Motor neuron (in vitro differentiated cells): ENCODE measurements at places on chromosomes 6 and 20.

DNA sequence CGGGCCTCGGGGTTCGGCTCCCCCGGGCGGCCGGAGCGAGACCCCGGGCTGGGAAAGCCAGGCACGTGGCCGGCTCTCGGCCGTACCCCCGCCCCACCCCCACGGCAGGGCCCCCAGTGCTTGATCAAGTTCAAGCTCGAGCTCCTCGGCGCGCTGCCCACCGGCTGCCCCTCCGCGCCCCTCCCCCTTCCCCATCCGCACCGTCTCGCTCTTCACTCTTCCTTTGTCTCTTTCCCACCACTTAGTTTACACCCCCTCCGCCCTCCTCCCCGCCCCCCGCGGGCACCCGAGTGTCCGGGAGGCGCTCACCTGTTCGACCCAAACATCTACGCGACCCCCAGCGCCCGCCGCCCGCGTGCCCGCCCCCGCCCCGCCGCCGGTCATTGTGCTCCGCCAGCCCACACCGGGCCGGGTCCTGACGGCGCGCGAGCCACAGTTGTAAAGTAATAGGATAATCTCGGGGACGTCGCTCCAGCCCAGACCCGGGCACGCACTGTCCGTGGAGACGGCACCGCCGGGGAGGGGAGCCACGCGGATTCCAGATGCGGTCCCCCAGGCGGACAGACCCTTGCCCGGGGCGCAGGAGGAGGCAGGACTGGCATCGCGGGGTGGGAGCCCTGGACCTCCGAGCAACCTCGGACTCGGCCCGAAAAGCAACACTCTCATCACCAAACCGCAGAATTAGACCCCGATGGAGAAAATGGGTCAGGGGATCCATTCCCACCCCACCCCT lies 100.7 kb downstream of the NOL4L start:
- ATAC-seq: peak; percentile 33

DNA sequence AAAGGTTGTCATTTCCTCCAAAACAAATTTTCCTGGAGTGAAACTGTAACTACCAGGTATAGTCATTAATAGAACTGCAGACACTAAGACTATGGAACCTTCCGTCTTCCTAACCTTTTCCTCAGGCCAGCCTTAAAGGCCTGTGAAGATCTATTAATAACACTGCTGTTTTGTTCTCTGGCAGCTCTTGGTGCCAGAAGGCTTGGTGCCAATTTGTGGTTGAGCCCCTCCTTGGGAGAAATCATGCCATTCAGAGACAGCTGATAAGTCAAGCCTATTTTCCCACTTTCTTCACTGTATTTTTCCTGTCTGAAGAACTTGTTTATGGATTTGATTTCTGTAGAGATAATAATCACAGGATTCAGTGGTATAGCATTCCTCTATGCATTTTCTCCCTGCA lies 64.8 kb downstream of the HCRTR2 start:
- ATAC-seq: no peak

DNA sequence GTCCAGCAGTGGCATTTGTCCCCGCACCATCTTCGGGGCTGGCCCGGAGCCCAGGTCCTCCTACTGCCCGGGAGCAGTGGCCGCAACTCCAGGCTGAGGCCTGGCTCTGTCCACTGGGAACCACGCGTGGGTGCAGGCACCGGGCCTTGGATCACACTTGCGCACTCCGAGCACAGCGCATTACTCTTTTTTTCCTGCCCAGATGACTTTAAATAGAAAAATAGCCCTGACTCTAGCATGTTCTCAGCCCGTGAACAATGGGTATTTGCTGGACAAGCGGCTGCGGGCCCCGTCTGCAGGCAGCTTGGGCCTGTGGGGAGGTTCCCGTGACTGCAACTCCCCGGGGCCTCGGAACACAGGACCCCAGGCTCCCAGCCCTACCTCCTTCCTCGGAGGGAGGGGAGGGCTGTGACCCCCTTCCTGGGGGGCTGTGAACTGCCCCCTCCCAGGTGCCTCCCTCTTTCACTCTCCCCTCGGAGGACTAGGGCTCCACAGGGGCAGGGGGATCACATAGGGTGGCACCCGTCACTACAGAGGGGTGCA lies 162.2 kb downstream of the TBXT start:
- ATAC-seq: peak; percentile 57

- peak; percentile 45 for ATAC-seq
These were observed 43.7 kb downstream of the FRK start for GRCh38 chr6:116016846-116017545.

DNA sequence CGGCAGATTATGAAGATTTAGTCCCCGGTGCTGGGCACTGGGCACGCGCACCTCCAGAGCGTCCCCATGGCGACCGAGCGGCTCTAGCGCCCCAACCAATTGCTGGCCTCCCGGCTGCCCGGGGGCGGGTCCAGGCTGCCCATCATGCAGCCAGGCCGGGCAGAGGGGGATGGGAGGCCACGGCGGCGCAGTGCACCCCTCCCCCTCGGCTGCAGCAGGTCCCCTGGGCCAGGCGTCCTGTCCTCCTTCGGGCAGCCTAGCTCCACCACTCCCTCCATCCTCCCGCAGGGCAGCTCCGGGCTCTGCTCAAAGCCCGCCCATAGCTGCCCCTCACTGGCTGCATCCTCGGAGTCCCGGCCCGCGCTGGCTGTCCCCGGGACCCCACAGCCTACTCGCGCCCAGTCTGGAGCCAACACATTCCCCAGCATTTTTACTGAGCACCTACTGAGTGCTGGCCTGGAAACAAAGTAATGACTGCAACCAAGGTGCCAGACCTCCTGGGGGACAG lies 99.4 kb downstream of the ASXL1 start:
- peak; percentile 95 for ATAC-seq

GRCh38 chr6:140977403-140977802 lies 1155.3 kb upstream of the GJE1 start:
- ATAC-seq: no peak

DNA sequence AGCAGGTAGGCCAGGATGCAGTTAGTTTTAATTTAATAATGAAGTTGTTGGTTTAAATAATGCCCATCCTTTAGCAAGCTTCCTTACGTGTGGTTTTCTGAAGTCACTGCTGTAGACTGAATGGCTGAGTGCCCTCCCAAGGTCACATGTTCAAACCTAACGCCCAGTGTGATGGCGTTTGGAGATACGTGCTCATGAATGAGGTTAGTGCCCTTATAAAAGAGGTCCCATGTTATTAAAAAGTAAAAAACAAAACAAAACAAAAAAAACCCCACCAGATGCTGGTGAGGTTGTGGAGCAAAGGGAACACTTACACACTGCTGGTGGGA lies 16.3 kb downstream of the LRP11 start:
- ATAC-seq: peak; percentile 29

GRCh38 chr6:44855562-44856411 lies 468.3 kb downstream of the CDC5L start:
- no peak for ATAC-seq

GRCh38 chr6:125930765-125931418 lies 25.7 kb upstream of the HINT3 start:
- peak; percentile 58 for ATAC-seq

DNA sequence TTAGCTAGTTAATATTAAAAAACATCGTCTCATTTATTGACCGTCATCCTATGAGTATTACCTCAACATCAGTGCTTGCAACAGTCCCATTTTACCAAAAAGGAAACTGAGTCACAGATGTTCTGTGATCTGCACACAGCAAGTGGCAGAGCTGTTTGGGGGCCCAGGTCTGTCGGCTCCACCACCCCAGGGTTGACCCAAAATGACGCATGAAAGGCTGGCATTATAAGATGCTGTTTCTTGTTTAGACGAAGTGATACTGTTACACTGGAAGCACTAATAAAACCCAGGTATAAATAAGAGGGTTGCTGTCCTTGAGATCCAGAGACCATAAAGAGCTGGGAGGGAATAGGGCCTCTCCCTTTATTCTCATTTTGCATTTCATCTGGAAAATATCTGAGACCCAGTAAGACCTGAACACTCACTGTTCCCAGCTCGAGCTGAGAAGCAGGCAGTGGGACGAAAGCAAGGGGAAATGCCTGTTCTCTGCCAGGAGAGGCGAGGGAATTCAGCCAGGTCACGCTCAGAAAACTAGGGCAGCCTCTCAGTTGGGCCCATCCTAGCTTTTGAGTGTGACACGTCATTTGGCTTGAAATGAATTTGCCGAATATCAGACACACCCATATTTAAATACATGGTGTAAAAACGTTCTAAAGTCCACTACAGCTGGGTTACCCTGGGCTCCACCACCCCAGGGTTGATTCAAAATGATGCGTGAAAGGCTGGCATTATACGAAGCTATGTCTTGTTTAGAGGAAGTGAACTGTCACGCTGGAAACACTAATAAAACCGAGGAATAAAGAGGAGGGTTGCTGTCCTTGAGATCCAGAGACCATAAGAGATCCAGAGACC lies 1.4 kb upstream of the MICAL1 start:
- no peak for ATAC-seq

GRCh38 chr20:17957505-17958363 lies 10.9 kb downstream of the SNX5 start:
- no peak for ATAC-seq

DNA sequence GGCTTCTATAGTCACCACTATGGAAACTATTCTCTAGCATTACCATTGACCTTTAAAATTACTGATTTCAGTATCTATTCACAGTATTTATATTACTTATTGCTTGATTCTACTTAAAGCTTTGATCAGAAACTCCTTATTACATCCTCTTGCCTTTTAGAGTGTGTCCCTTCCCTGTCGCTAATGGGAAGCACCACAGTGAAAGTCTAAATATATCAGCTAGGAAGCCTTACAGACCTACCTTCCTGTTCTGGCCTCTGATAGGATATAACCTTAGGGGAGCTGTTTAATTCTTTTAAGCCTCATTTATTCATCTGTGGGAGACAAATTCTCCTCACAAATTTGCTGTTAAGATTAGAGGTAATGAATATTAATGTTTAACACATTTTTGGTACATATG lies 122.7 kb downstream of the ADGRB3 start:
- no peak for ATAC-seq

DNA sequence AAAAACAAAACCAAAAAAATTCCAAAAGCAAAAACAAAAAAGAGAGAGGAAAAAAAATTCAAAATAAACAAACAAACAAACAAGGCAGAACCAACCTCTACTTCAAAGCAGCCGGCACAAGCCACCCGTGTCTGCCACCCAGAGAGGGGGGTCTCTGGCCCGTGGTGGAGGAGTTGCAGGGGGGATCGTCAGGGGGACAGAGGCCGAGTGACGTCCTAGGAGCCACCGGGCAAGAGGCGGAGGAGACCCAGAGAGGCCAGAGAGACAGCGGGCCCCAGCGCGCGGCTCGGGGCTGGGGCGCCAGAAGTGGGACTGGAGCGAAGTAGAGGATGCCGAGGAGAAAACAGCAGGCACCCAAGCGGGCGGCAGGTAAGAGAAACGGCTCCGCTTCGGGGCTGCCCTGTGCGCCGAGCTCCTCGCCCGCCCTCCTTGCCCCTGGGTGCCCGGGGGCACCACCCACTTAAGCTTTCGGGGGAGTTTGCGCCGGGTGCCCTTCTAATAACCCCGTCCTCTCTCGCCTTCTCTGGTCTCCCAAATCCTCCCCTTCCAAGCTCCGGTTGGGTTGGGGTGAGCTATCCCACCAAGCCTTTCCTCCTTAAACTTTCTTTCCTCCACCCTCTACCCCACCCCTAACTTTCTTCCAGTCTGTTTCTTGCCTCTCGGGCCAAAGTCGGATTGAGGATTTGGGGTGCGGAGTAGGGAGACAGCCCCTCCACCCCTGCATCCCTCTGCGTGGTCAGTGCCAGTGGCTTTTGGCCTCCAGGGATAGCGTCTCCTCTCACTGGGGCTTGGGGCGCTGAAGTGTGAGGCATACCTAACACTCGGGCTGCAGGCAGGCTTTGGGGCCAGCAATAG lies 1.0 kb downstream of the TSHZ2 start:
- peak; percentile 46 for ATAC-seq

DNA sequence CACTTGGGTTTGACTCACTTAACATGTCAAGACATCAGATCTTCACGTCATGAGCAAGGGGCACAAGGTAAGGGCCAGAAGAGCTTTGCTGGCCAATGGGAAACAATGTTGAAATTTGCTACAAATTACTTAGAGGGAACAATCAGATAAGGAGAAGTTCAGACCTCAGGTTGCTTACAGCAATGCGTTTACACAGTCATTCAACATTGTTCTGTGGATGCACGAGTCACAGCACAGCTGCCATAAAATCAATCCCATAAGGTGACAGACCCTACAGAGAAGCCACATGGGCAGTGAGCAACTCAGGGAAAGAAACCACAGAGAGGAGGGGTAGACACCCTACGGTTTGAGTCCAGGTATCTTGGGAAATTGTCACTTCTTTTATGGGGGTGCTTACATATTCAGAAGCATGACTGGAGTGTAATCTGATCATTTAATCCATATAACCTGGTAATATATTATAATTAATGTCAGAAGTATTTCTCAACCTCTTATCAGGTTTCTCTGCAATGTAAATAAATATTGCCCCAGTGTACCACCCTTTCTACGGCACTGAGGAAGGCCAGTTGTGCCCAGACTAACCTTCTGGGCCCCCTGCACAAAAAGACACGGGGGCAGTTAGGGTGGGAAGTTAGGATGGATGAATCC lies 2.3 kb upstream of the SLC22A2 start:
- ATAC-seq: no peak

- no peak for ATAC-seq
These were observed 16.6 kb upstream of the PI16 start for GRCh38 chr6:36937896-36938295.

DNA sequence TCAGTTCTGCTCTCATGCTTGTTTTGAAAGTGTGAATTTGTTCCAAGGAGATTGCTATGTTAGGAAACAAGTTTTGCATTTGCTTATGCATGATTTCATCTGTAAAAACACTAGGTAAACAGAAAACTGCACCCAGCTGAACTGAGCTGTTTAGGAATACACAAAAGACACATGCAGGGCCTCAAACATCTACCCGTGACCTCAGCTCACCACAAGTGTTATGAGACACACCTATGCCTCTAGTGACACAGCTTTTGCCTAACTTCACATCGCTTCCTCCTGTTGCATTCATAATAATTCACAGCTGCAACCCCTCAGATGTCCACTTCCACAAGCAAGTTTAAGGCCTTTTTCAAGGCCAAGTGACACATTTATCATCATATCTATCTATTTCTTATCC lies 98.0 kb upstream of the SLC24A3 start:
- ATAC-seq: no peak

GRCh38 chr6:87968435-87969278 lies 79.0 kb upstream of the SPACA1 start:
- ATAC-seq: peak; percentile 96

DNA sequence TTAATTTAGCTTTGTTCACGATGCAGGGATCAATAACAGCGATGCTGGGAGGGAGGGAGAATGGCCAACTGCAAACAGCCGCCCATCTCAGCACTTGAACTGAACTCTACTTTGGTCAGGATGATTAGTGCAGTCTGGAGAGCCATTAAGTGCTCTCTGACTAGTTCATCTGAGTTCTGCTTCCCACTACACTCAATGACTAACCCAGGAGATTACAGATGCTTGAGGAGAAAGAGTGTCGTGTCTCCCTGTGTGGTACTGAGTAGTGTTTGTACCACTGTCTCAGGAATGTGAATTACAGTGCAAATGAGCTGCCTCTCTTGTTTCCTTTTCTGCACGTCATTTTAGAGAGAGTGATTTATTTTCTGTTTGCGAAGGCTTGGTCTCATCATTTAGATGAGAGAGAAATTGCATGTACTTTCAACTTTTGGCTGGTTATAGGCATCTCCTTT lies 23.5 kb downstream of the CARMIL1 start:
- peak; percentile 99 for ATAC-seq
